CD8-positive, alpha-beta memory T cell (primary cell): ENCODE measurements at places on chromosomes 5 and 9. TPM values are rescaled to one million over a fixed set of nuclear protein-coding genes. Genes with fewer than 3 reads are reported as not detected.

The IFNA13 gene
- total RNA-seq: not detected

The MARCOL gene
- total RNA-seq: not detected

The SLC34A3 gene
- total RNA-seq: not detected

The SPOCK1 gene
- total RNA-seq: not detected

The AOPEP gene
- 7.1 TPM for total RNA-seq

The GPR150 gene
- 0.18 TPM for total RNA-seq

The SAP30L gene
- total RNA-seq: 35.1 TPM

The C9orf85 gene
- total RNA-seq: 12.3 TPM

The KCNV2 gene
- total RNA-seq: not detected

The CRHBP gene
- not detected for total RNA-seq

The PCSK1 gene
- total RNA-seq: not detected

The NR5A1 gene
- total RNA-seq: not detected

The PCDHGA12 gene
- total RNA-seq: not detected
